Naive B cell (primary cell): ENCODE measurements at places on chromosomes 13 and 19. TPM values are rescaled to one million over a fixed set of nuclear protein-coding genes. Genes with fewer than 3 reads are reported as not detected.

The SMIM17 gene
- 0.30 TPM for polyA plus RNA-seq

The KIR2DL1 gene
- polyA plus RNA-seq: not detected

The ZNF790 gene
- polyA plus RNA-seq: 10.9 TPM

The NALCN gene
- polyA plus RNA-seq: not detected

The KATNAL1 gene
- polyA plus RNA-seq: 7.9 TPM

The FPR3 gene
- polyA plus RNA-seq: not detected

The SSC5D gene
- 0.08 TPM for polyA plus RNA-seq

- H3K36me3 ChIP-seq: no peaks in the 10 kb centered on the region
- no peak overlapping the region for H3K27ac ChIP-seq
- peaks cover 8% of the 10 kb centered on the region for H3K27me3 ChIP-seq
- no peak overlapping the region for H3K4me3 ChIP-seq
- DNase-seq: no peak
Observed at GRCh38 chr13:101747039-101747438, 294.6 kb downstream of the ITGBL1 start.

- H3K27ac ChIP-seq: peak overlapping the region; percentile 47
- H3K36me3 ChIP-seq: peaks cover 12% of the 10 kb centered on the region
- H3K27me3 ChIP-seq: no peaks in the 10 kb centered on the region
- no peak overlapping the region for H3K4me3 ChIP-seq
Observed at GRCh38 chr19:52590728-52591127, 20.6 kb downstream of the ZNF701 start.

- H3K4me1 ChIP-seq: peaks cover 1% of the 10 kb centered on the region
- no peaks in the 10 kb centered on the region for H3K36me3 ChIP-seq
- peaks cover 26% of the 10 kb centered on the region for H3K27me3 ChIP-seq
- no peak overlapping the region for H3K4me3 ChIP-seq
- no peak for DNase-seq
Observed at GRCh38 chr13:24063281-24063877, 97.1 kb upstream of the SPATA13 start.

DNA sequence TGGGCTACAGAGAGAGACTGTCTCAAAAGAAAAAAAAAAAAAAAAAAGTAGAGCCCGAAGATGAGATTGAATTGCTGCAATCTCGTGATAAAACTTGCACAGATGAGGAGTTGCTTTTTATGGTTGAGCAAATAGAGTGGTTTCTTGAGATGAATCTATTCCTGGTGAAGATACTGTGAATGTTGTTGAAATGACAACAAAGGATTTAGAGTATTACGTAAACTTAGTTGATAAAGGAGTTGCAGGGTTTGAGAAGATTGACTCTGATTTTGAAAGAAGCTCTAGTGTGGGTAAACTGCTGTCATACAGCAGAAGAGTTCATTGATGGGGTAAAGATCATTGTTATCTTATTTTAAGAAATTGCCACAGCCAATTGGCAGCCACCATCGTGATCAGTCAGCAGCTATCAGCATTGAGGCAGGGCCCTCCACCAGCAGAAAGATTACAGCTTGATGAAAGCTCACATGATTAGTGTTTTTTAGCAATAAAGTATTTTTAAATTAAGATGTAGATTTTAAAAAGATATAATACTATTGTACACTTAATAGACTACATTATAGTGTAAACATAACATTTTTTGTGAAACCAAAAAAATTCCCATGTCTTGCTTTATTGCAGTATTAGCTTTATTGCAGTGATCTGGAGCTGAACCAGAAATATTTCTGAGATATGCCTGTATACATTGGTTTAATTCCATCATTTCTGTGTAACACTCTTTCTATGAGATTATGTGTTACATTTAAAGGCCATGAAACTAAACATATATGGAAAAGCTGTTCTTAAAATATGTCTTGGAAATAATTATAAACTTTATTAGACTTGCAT lies 43.1 kb downstream of the ZMYM2 start:
- H3K36me3 ChIP-seq: peaks cover 7% of the 10 kb centered on the region
- peaks cover 17% of the 10 kb centered on the region for H3K4me1 ChIP-seq
- H3K27ac ChIP-seq: no peak overlapping the region
- DNase-seq: no peak

DNA sequence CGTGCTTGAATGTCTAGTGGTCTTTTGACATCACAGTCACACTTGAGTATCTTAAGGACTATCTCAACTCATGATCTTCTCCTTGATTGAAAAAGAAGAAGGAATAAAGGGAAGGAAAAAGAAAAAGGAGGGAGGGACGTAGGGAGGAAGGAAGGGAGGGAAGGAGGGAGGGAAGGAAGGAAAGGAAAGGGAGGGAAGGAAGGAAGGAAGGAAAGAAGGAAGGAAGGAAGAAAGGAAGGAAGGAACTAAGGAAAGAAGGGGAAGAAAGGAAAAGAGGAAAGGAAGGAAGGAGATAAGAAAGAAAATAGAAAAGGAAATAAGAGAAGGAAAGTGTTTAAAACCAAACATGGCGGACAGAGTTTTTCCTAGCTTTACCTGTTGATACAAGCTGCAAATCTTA lies 64.7 kb downstream of the RNASEH2B start:
- H3K4me3 ChIP-seq: no peak overlapping the region
- H3K27me3 ChIP-seq: no peaks in the 10 kb centered on the region

GRCh38 chr19:6273701-6274601 lies 5.8 kb downstream of the MLLT1 start:
- peaks cover 47% of the 10 kb centered on the region for H3K4me1 ChIP-seq
- H3K4me3 ChIP-seq: no peak overlapping the region
- peak overlapping the region; percentile 10 for H3K27ac ChIP-seq
- H3K36me3 ChIP-seq: no peaks in the 10 kb centered on the region

- no peak for DNase-seq
- no peaks in the 10 kb centered on the region for H3K27me3 ChIP-seq
- peak overlapping the region; percentile 86 for H3K27ac ChIP-seq
- no peaks in the 10 kb centered on the region for H3K36me3 ChIP-seq
Observed at GRCh38 chr19:7831452-7831851, 1.4 kb downstream of the EVI5L start.

GRCh38 chr13:72205773-72206172 lies 338.8 kb upstream of the DACH1 start:
- no peak for DNase-seq
- H3K4me1 ChIP-seq: no peaks in the 10 kb centered on the region
- H3K27me3 ChIP-seq: no peaks in the 10 kb centered on the region
- no peak overlapping the region for H3K27ac ChIP-seq

- H3K4me1 ChIP-seq: peaks cover 24% of the 10 kb centered on the region
- DNase-seq: peak; percentile 3
- H3K4me3 ChIP-seq: peak overlapping the region; percentile 91
Observed at GRCh38 chr13:112767506-112768471, 78.0 kb downstream of the ATP11A start.

- H3K27ac ChIP-seq: no peak overlapping the region
- no peaks in the 10 kb centered on the region for H3K36me3 ChIP-seq
- H3K4me1 ChIP-seq: no peaks in the 10 kb centered on the region
Observed at GRCh38 chr13:37492075-37492474, 106.5 kb downstream of the POSTN start.

DNA sequence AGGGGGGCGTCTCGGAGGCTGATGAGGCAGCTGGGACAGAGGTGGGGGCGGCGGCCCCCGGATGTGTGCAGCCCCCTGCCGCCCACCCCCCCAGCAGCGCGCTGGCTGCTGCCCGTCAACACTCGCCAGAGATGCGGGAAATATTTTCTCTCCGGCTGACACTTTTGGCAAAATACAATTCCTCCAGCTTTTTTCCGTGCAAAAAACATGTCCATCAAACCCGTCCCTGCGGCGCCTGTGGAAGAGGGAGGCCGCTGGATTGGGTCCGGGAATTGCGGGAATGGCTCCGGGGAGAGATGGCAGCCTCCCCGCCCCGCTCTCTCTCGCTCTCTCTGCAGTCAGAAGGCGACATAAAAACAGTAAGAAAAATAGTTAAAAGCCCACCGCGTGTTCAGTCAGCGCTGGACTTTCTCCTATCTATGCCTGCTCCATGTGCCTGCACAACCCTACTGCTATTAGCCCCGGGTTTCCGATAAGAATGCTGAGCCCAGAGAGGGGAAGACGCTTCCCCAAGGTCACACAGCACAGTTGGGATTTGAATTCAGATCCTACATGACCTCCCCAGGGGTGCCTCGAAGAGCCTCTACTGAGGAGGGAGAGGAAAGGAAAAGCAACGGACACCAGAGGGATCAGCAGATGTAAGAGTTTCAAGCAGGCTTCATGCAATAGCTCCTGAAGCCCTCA lies 23.2 kb downstream of the ZNRF4 start:
- peak overlapping the region; percentile 16 for H3K27ac ChIP-seq
- peaks cover 56% of the 10 kb centered on the region for H3K27me3 ChIP-seq
- no peaks in the 10 kb centered on the region for H3K36me3 ChIP-seq
- H3K4me1 ChIP-seq: no peaks in the 10 kb centered on the region
- no peak for DNase-seq
- H3K4me3 ChIP-seq: no peak overlapping the region

DNA sequence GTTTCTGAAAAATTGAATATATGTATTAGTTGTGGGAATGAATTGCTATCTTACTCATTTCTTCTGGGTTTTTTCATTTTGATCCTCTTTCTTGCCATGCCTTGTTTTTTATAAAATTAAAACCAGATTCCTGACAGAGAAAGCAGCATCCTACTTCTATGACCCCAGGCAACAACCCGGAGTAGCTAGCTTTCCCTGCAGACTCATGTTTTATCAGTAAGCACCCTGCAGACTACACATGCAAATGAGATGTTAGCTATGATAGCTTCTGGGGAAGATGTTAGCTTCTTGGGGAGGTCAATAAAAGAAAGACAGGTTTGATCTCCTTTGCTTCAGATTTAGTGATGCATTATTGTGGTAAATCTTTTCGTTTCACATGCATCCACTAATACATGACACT lies 1598.6 kb downstream of the SLITRK5 start:
- H3K27me3 ChIP-seq: no peaks in the 10 kb centered on the region
- no peaks in the 10 kb centered on the region for H3K36me3 ChIP-seq
- no peak overlapping the region for H3K4me3 ChIP-seq
- DNase-seq: no peak

DNA sequence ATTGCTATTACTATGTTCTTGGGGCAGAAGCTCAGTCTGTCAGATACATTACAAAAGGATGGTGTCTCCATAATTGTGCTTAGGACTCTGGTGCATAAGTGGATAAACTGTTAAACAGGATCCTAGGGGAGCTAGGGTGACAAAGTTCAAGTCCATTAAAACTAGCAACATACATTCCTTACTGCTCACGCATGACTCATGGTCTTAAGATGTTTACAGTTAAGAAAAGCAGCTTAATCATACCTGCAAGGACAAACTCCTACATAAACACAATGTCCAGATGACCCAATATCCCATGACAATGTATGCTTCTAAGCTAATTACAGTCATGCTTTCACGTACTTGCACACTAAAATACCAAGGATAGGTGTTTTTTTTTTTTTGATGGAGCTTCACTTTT lies 3.5 kb upstream of the ZNF701 start:
- no peak overlapping the region for H3K27ac ChIP-seq
- H3K27me3 ChIP-seq: no peaks in the 10 kb centered on the region
